Mucosa of descending colon (tissue), 3 donors: ENCODE measurements at places on chromosomes 7 and 10. TPM values are rescaled to one million over a fixed set of nuclear protein-coding genes. Genes with fewer than 3 reads are reported as not detected.

DNA sequence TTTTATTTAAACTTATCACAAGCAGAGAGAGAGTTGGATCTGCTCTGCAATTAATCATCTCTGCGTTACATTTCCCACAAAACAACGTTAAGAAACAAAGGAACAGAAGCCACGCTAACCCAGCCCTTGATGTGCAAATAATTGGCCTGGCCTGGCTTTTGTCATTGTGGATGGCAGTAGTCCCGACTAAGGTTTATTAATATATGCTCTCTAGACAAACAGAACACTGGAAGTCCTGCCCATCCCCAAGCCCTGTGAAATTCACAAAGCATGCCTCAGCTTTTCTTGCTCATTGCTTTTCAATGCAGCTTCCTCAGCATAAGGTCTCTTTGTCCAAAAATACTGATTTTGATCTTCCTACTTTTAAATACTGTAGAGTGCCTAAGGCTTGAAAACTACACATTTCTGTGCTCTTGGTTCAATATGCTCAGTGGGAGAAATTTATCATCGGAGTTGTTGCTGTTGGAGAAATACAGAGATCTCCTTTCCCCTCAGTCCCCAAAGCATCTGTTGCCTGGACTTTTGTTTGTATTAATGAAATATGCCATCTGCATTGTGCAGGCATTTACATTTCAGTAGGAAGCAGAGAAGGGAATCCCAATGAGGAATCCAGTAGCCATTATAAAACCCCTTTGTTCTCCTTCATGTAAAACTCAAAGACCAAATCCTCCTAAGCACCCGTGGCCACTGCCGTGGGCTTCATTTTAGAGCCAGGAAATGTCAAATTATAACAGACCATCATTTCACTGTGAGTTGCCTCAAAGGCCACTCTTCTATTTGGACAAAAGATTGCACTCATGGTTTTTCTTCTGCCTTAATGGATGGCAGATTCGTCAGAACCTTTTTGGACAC, 61.1 kb downstream of the SORCS1 start:
- no peak for DNase-seq

DNA sequence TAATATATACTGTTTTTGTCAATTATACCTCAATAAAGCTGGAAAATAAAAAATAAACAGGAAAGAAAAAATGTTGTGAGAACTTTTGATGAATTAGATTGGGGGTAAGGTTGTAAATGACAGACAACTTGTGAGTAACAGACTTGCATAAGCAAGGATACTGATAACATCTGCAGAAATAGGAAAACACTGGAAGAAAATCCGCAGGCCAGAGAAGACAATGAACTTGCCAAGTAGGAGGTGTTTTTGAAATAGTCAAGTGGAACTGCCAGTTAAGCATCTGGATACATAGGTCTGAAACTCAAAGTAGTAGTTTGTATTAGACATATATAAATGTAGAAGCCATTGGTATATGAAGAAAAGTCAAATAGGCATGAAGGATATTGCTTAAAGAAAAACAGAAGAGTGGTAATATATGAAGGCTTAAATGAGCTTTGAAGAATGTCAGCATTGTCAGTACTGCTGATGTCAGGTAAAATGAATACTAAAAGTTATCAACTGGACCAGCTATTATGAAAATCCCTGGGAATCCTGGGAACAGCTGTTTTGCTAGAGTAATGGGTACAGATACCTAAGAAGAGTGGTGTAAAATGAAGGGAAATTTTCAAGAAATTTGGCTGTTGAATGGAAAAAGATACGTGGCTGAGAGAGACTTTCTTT, 58.7 kb downstream of the DNAJC1 start:
- DNase-seq: no peak

- no peak for DNase-seq
These were observed 31.2 kb upstream of the SFTPD start for GRCh38 chr10:79979976-79980687.

PROSER2 gene
- total RNA-seq: 6.2 TPM

DNA sequence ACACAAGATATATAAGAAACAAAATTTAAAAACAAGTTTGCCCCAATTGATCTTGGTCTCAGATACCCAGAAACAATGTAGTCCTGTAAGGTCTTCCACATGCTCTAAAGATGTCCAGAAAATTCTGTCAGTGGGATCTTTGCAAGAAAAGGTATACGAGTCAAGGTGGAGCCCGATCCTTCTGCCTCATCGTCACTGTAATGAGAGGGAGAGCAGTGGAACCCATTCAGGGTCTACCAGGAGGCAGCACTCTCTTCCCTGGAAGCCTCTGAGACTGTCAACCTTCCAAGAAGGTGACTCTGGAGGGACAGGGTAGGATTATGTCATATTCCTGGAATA, 112.8 kb downstream of the JCAD start:
- DNase-seq: no peak

DNA sequence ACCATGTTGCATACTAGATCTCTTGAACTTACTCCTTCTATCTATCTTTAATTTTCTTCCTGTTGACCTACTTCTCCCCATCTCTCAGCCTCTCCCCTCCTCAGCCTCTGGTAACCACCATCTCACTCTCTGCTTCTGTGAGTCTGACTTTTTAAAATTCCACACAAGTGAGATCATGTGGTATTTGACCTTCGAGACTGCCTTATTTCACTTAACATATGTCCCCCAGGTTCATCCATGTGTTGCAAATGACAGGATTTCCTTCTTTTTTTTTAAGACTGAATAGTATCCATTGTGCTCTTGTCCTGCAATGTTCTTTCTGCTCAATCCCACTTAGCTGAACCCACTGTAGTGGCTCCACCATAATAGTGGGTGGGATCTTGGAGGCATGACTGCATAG, 51.4 kb upstream of the DNAJC1 start:
- DNase-seq: no peak

JCAD gene
- 256 TPM for total RNA-seq

GRCh38 chr10:86673827-86674581, 5.7 kb downstream of the LDB3 start:
- DNase-seq: no peak

DNA sequence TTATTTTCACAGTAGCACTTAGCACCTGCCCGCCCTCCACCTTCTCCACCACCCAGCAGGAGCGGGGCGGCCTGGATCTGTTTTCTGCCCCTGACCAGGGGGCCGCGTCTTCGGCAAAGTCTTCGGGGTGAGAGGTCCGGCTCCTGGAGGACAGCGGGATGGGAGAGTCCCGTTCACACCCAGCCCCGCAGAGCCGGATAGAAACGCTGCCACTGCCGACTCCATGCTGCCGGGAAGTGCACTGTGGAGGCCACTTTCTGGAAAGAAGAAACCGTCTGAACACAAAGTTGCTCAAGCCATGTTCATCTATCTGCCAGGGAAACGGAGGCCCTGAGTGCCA, 14.5 kb upstream of the ZNF273 start:
- DNase-seq: no peak

CASP7 gene
- total RNA-seq: 113 TPM

GRCh38 chr10:109205929-109206585, 717.3 kb downstream of the XPNPEP1 start:
- DNase-seq: no peak

DNA sequence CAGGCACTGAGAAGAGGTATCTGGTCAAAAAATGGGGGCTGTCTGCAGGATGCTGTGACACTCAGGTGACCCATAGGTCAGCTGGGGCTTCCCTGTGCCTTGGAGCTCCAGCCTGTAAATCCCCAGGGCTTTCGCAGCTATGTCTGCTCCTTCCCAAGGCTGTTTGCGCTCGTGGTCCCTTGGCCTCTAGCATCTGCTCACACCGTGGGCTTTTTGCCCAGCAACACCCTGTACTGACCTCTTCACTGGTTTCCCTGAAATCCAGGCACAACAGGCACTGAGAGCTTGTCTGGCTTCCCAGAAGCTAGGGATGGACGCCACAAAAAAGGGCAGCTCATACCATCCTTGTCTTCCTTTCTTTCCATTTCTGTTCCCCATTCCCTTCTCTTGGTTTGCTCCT, 280.3 kb upstream of the HABP2 start:
- no peak for DNase-seq

DNA sequence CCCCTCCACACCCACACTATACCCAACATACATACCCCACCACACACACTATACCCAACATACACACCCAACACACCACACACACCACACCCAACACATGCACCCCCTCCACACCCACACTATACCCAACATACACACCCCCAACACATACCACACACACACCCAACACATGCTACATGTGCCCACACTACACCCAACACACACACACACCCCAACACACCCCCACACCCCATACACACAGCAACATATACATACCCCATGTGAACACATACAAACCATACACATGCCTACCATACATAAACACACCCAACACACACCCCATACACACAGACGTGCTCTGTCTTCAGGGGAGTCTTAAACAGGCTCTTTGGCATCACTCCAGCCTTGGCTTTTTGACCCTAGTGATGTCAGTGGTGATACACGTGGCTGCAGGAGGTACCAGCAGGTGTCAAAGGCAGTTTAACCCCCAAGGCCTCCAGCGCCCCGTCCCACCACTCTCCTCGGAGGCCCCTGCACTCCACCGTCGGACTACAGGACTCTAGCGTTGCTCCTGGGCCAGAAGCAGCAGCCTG, 73.4 kb downstream of the HIPK2 start:
- no peak for DNase-seq

VSTM4 gene
- 13.8 TPM for total RNA-seq

BMPER gene
- 2.0 TPM for total RNA-seq

ZNF736 gene
- 11.0 TPM for total RNA-seq

DRGX gene
- total RNA-seq: 0.22 TPM

DNA sequence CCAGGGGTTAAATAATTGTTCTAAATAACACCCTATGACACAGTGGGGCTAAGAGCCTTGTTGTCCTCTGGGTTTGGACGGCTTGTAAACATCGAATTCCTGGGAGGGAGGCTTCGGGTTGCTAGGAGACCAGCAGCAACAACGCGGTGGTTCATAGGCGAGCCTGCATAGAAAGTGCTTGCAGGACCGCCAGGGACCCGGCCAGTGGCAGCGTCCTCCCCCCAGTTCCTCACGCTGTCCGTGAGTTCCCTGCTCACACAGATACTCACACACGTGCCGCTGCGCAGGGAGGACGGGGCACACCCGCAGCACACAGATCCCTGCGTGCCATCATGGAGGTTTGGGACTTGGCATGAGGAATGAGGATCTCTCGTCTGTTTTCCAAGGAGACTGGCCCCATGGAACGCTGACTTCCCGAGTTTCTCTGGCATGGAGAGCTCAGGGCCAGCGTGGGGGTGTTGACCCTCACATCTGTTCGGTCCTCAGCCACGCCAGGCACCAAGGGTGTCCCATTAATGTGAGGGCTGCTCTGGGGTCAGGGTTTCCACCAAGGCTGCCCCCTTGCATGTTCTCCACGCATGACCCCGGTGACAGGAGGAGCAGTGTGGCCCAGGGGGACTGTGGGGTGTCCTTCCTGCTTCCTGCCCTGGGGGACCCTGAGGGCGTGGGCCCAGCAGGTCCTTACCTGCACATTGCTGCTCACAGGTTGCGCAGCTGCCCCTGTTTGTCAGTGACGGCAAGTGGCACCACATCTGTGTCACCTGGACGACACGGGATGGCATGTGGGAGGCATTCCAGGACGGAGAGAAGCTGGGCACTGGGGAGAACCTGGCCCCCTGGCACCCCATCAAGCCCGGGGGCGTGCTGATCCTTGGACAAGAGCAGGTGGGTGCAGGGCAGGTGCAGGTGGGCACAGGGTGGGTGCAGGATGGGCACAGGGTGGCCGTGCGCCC, 9.7 kb downstream of the NPTX2 start:
- no peak for DNase-seq

DNA sequence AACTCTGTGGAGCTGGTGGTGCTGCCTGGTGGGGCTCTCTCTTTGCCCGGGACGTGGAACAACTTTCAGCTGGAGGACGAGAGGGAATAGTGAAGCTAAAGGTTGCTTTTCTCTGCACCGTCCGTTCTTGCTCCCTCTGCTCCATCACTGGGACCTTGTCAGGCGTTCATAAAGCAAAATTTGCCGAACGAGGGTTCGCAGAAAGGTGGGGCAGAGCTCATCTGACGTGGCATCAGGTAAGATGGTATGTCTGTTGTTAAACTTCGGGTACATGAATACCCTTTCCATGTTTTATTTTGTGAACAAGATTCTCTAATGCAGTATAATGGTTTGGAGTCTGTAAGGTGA, 416 bp downstream of the BBS9 start:
- no peak for DNase-seq
